ENCODE measurements at places on chromosomes 1 and 21.

DNA sequence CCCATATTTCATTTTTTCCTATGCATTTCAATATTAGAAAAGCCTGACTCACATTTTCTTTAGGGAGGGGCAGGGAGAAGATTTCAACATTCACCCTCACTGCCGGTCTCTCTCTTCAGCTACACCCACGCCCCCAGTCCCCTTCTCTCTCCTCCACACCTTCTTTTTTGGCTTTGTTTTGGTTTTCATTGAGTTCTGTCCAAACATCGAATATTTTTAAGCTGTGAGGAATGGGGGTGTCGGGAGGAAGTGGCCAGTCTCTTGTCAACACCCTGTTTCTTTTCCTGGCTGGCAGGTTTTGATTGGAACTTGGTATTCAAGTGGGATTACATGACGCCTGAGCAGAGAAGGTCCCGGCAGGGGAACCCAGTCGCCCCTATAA is 177.3 kb downstream of the PGBD5 start:
- DNase-seq: no peak

- no peak for DNase-seq
Measured at GRCh38 chr1:107439567-107439966, 298.7 kb downstream of the NTNG1 start.

DNA sequence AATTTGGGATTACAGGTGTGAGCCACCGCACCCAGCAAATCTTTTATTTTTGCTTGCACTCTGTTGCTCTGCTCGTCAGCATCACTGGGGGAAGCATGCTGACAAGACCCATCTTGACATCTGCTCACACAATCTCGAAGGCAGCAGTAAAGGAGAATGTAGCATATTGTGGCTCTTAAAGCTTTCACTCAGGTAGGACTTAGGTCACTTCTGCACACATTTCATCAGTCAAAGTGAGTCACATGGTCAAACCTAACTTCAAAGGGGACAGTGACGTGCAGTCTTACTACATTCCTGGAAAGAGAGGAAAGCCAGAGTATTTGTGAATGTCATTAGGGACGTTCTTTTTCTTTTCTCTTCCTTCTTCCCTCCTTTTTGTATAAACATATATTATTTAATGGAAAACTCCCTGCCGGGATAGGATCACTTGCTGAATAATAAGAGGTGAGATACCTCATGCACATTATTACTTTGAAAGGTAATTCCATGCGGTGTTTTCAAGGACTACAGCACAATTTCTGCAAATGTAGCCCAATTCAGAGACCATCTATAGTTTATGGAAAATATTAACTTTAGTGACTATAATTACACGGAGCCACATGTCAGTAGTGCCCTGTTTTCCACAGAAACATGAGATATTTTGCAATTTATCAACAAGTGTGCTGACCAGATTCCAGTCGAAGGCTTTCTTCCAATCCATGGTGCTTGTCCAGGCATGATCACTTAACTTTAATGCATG is 19.3 kb upstream of the ACBD6 start:
- no peak for DNase-seq

DNA sequence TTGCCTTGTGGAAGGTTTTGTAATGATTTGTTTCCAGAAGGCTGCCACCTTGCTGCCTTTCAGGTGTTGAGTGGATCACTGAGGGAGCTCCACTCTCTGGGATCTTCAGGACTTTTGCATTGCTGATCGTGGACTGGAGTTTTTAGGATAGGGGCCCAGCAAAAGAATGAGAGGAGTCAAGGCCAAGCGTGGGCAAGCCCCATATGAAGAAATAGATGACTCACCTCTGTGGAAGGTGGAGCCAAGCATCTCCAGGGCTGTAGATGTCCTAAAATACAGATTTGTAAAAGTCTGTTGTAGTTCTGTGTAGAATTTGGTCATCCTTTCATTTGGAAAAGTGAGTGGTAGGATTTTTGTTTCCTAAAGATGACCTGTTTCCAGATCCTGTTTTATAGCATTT is 67.0 kb downstream of the ST3GAL3 start:
- no peak for DNase-seq

GRCh38 chr1:4488018-4488417 is 166.4 kb upstream of the AJAP1 start:
- no peak for DNase-seq

DNA sequence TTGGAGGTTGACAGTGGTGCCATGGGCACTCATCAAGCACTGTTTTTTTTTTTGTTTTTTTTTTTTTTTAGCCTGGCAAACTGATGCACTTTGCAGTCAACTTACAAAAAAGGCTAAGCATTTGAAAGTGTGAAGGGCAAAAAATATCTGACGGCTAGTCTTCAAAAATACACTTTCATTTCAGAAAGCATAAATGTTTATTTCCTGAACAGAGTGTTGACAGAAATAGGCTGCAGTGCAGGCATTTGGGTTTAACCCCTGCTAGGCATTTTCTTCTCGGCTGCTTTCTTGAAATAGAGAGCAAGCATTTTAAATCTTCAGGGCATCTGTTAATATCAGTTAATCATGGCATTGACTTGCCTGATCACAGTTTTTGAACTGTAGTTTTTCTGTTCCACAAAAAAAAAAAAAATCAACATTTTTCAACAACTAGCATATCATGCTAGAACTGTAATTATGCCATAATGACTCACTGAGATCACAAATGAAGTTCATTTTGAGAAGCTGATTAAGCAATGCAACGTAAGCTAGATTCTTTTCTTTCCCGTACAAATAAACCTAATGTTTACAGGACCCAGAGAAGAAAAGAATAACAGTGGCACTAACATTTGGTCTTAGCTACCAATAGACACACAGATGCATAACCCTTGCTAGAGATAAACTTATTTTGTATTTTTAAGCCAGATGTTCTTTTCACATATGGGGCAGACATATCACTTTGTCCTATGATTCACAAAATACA is 100.4 kb upstream of the USH2A start:
- DNase-seq: no peak

DNA sequence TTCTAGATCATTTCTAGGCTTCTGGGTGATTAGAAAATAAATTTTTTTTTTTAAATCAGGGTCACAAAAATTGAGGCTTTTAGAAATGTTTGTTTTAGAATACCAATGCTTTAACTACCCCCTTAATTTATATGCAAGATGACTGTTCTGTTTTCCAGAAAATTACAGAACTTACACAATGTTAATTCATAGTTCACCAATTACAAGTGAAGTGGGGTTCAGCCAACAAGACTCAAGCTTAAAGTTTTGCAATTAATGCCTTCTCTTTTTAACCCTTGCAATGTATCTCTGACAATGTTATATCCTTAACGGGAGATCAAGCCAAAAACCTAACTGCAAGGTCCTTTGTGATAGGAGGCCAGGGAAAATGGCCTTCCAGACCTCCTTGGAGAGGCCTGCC is 5.6 kb downstream of the PRELP start:
- no peak for DNase-seq

GRCh38 chr1:151849871-151850270 is 3.6 kb downstream of the THEM5 start:
- no peak for DNase-seq

GRCh38 chr1:187045371-187045770 is 216.6 kb downstream of the PLA2G4A start:
- DNase-seq: no peak

- no peak for DNase-seq
Measured at GRCh38 chr1:202343652-202344349, 2.1 kb upstream of the UBE2T start.

- DNase-seq: no peak
Measured at GRCh38 chr1:63721531-63722189, 52.2 kb upstream of the ROR1 start.

DNA sequence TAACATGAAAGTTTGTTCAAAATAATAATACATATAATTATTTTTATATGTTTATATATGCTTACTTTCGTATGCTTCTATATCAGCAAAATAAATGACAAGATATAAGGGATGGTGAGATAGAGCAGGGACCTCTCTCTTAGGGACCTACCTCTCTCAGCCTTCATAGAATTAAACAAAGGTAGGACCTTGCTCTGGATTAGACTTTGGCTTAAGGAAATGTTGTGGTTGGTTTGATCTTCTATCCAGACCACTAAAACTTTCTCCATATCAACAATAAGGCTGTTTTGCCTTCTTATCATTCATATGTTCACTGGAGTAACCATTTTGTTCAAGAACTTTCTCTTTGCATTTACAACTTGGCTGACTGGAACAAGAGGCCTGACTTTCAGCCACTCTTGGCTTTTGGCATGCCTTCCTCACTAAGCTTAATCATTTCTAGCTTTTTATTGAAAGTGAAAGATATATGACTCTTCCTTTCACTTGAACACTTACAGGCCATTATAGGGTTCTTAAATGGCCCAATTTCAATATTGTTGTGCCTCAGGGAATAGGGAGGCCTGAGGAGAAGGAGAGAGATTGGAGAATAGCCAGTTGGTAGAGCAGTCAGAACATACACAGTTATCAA is 14.4 kb downstream of the FRRS1 start:
- no peak for DNase-seq

DNA sequence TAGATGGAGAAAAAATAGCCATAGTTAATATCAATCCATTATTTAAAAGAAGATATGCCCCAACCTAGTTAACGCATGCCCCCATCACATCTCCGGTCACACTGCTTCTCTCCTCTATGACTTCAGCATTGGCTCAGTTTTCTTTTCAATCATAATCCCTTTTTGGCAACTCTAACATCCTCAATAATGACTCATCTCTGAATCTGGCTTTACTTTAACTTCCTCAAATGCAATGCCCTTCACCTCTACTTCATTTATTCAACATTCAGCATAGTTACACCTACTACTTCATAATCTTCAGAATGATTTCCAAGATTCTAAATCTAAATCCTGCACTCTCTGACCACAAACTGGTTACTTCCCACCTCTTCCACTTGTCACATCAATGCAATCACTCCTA is 417.3 kb downstream of the USH2A start:
- no peak for DNase-seq

GRCh38 chr1:12075195-12076114 is 12.4 kb downstream of the TNFRSF8 start:
- DNase-seq: no peak

- DNase-seq: no peak
Measured at GRCh38 chr1:71770121-71770520, 512.2 kb downstream of the NEGR1 start.

- no peak for DNase-seq
Measured at GRCh38 chr1:156149374-156150332, 3.7 kb upstream of the SEMA4A start.

DNA sequence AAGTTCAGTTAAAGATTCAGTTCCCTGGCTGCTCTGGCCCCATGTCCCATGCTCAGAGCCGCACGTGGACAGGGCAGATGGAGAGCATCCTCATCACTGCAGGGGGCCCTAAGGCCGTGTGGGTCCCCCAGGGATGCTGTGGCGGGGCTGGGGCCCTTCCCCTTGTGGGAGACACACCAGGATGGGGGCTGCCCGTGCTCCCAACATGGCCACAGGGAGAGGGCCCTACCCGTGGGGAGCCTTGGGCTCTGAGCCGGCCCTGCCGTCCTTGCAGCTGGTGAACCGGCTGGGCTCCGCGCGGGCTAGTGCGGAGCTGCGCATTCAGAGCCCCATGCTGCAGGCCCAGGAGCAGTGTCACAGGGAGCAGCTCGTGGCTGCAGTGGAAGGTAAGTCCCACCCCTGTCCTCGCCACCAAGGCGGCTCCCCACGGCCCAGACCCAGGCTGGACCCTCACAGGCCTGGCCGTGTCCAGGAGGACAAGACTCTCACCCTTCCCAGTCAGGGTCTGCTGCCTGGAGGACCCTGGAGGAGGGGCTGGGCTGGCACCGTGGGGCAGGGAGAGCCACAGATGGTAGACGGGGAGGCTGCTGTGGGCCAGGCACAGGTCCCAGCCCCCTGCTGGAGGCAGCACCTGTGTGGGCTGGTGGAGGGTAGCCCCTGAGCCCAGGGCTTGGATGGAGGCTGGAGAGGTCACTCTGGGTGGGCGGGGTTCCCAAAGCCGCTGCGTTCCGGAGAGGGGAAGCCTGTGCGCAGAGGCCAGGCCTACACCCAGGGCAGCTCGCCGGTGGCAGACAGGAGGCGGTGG is 53.8 kb downstream of the TRIM11 start:
- DNase-seq: no peak

DNA sequence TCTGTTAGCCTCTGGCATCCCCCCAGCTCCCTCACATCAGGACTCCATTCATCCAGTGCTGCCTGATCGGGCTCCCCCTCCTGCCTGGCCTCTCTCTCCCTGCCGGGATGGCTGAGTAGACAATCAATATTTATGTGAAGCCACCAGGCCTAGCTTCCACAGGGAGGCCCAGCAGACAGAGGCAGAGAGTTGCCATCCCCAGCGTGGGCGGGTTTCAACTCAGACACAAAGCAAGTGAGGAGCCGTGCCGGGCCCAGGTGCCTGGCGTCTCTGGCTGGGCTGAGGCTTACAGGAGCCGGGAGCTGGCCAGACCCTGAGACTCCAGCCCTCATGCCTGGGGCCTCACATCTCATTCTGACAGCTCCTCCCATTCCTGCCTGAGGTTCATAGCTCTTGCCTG is 34.5 kb upstream of the ATP2B4 start:
- DNase-seq: no peak

DNA sequence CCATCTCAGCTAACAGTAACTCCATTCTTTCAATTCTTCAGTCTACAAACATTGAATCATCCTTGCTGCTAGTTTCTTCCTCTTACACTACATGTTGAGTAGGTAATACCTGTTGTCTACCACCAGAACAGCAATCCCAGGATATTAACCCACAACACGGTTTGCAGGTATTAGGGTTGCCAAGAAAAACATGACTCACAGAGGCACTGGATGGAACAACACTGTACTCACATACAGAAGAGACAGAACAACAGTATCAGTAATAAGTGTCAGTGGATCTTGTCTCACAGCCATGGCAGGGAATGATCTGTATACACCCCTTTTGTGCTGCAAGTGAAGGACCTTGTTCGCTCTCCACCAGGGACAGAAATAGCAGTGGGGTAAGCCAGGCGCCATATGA is 212.1 kb downstream of the GPR52 start:
- no peak for DNase-seq

GRCh38 chr21:38912102-38912629 is 106.4 kb downstream of the ETS2 start:
- no peak for DNase-seq

DNA sequence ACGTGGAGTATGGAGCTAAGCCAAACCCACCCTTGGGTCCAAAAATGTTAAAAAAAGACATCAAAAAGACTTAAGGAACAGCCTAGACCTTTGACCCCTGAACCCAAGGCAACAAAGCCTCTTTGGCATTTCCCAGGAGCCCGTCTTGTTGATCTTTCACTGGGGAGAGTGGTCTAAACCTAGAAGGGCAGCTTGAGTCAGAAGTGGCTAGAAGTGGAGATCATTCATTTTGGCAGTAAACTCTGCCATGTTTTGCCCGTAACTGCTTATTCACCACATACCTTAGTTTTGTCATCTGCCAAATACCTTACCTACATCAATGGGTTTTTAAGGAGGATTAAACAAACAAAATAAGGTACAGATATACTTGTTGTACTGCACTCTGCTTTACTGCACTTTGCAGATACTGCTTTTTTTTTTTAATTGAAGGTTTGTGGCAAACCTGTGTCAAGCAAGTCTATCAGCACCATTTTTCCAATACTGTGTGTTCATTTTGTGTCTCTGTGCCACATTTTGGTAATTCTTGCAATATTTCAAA is 1.7 kb upstream of the CTSE start:
- no peak for DNase-seq

- no peak for DNase-seq
Measured at GRCh38 chr1:21381354-21381753, 58.6 kb upstream of the NBPF3 start.

Measured in stimulated activated CD8-positive, alpha-beta memory T cell treated with anti-CD3 and anti-CD28 coated beads, Interleukin-2, amount 100 ng/mL, for 48 hours (primary cell).